ENCODE measurements at places on chromosomes 12 and 14. TPM values are rescaled to one million over a fixed set of nuclear protein-coding genes. Genes with fewer than 3 reads are reported as not detected.

Gene RIN3
- 248 TPM for total RNA-seq

Gene CCNB1IP1
- total RNA-seq: 21.2 TPM

Gene GZMH
- 677 TPM for total RNA-seq

Gene PTHLH
- not detected for total RNA-seq

Gene PTCSC3
- not detected for total RNA-seq

Gene NTF3
- not detected for total RNA-seq

Gene DNAH10
- 0.94 TPM for total RNA-seq
